ENCODE measurements at places on chromosomes 7 and 10. TPM values are rescaled to one million over a fixed set of nuclear protein-coding genes. Genes with fewer than 3 reads are reported as not detected.

The DPYSL4 gene
- 1.9 TPM for total RNA-seq

The SLC18A3 gene
- total RNA-seq = 1.7 TPM

- ATAC-seq = no peak
Observed at GRCh38 chr10:62830679-62831078, 14.5 kb upstream of the EGR2 start.

DNA sequence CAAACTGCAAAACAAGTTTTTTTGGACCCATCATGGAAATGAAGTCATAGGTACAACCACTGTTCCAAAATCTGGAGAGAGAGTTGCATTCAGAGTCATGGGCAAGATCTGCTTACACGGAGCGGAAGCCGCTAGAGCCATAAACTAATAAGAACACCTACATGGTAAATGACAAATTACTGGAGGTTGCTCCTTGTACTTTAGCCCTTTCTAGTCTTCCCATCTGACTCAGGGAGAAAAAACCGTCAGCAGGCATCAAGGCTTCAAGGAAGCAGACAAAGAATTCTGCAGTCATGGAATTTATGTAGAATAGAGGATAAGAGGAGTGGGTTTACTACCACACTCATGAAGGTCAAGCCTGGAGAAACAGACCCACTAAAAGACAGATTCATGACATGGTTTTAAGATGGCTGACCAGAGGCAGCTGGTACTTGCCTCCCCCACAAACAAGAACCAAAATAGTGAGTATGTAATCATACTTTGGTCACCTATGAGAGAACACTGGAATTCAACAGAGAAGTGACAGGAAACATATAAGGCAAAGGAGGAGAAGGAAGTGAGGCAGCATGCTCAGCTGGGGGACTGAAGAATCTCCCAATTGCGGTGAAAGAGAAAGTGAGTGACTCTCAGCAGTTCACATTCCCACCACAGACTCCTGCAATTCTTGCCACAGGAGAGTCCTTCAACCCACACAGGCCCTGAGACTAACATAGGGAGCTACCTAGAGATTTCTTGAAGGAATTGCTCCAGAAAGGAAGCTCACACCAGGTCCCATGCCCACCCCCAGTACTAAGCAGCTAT, 42.4 kb upstream of the ASAH2 start:
- no peak for ATAC-seq

DNA sequence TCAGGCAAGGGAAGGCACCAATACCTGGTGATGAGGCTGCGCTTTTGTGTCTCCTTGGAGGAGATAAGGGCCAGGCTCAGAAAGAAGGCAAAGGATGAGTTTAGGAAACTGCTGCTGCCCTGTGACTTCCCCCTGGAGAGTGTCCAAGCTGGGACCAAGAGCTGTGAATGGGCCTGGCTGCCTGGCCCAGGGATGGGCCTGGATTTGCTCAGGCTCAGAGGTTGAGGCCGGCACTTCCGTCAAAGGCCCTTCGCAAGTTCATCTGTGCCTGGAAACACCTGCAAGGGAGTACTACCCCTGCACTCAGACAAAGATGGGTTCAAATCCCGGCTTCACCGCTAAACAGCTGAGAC, 50.5 kb upstream of the NANOS1 start:
- ATAC-seq = no peak

DNA sequence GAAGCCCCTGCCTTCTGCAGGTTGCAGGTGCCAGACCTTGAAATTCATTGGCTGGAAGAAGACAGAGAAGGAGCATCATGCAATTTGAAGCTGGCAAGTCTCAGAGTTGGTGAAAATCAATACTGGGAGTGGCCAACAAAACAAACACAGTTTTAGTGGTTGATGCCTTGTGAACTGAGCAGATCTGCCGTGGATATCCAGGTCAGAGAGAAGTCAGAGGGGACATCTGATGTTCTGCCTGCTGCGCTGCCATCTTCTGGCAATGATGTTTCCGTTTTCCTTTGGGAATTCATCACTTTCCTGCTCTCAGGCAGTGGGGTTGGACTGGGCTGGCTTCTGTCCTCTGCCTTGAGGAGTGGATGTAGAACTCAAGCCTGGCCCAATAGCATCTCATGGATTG, 132.0 kb downstream of the RPS24 start:
- no peak for ATAC-seq

DNA sequence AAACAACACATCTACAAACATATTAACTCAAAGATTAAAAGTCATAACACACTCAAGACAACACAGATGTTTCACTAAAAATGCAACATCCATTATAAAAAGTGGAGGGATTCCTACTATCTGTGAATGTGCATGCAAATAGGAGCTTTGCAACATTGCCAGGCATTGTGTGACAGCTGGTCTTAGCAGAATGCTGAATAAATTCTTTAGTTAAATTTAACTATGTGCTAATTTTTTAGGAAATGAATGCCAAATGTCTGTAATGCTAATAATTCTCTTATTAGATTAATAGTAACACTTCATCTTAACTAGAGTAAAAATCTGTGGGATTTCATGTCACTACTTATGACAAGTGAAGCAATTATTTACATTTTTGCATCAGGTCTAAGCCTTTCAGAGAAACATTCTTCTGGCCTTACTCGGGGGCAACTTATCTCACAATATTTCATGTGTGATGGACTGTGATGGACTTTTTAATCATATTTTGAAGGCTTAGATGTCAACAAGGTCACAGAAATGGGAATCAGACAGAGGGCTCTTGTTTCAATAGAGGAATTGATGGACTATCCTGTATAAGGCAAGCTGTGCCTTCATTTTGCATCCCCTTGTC, 524.6 kb upstream of the KCND2 start:
- no peak for ATAC-seq

DNA sequence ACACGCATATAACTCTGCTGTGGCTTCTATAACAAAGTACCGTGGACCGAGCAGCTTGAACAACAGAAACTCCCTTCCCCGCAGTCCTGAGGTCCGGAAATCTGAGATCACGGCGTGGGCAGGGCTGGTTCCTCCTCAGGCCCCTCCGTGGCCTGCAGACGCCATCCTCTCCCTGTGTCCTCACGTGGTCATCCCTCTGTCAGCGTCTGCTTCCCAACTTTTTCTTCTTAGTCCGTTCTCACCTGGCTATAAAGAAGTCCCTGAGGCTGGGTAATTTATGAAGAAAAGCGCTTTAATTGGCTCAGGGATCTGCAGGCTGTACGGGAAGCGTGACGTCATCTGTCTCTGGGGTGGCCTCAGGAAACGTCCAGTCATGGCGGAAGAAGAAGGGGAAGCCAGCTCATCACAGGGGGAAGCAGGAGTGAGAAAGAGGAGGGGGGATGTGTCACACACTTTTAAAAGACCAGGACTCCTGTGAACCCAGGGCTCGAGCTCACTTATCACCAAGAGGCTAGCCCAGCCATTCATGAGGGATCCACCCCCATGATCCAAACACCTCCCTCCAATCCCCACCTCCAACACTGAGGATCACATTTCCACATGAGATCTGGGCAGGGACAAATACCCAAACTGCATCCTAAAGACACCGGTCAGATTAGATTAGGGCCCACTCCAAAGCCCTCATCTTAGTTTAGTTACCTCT, 91.2 kb upstream of the INSIG1 start:
- ATAC-seq = peak; percentile 54
